ENCODE measurements at places on chromosomes 4 and X. TPM values are rescaled to one million over a fixed set of nuclear protein-coding genes. Genes with fewer than 3 reads are reported as not detected.

MEPE gene
- total RNA-seq, result 0.23 TPM

ATP1B4 gene
- total RNA-seq, result not detected

MAGIX gene
- 2.8 TPM for total RNA-seq

ANXA3 gene
- total RNA-seq, result 24.7 TPM

PNCK gene
- total RNA-seq, result 52.6 TPM

TMPRSS11D gene
- not detected for total RNA-seq

BMPR1B gene
- 26.1 TPM for total RNA-seq

FGFBP2 gene
- not detected for total RNA-seq

XPNPEP2 gene
- 0.23 TPM for total RNA-seq

HPGDS gene
- total RNA-seq, result 3.9 TPM

KCTD8 gene
- 9.5 TPM for total RNA-seq

HHIP gene
- total RNA-seq, result 5.1 TPM

IL9R gene
- total RNA-seq, result not detected

RAI2 gene
- total RNA-seq, result 2.8 TPM

MAGEA4 gene
- not detected for total RNA-seq

PNMA5 gene
- total RNA-seq, result 9.7 TPM

DHRSX gene
- total RNA-seq, result 25.8 TPM

TMEM47 gene
- 90.2 TPM for total RNA-seq

PRRG3 gene
- 10.4 TPM for total RNA-seq

RAB40AL gene
- 0.46 TPM for total RNA-seq

NLGN4X gene
- total RNA-seq, result 71.3 TPM

JCHAIN gene
- total RNA-seq, result not detected
